NCI-H1417 (cell line): ENCODE measurements at places on chromosomes 6 and 20.
A peak's percentile ranks its signal among the peaks of the same experiment; 100 is the strongest.

GRCh38 chr6:25499615-25500235 lies 152.3 kb upstream of the SCGN start:
- DNase-seq = no peak

DNA sequence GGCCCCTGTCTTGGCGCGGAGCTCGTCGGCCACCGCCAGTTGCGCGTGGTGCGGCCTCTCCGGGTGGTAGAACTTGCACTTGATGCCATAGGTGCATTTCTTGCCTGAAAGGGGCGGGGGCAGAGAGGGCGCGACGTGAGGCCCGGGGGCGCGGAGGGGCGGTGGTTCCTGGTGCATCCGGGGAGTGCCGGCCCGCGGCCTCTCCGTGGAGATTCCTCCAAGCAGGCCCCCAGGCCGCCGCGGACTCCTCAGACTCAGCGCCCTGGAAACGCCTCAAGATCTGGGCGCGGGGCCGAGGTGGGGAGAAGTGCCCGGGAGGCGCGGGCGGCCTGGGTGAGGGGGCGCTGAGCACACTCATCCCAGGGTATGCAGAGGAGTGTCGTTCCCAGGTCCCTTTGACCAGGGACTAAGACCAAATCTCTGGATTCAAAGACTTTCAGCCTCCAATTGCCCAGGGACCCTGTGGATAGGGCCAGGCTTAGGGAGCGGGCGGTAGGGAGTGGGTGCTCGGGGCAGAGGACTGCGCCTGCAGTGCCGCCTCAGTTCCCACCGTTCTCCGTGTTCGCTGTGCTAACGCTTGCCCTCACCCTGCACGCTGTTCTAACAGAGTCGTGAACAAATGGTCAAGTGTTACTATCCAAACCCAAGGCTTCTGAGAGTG lies 33.3 kb downstream of the ZC3H12D start:
- DNase-seq = no peak

DNA sequence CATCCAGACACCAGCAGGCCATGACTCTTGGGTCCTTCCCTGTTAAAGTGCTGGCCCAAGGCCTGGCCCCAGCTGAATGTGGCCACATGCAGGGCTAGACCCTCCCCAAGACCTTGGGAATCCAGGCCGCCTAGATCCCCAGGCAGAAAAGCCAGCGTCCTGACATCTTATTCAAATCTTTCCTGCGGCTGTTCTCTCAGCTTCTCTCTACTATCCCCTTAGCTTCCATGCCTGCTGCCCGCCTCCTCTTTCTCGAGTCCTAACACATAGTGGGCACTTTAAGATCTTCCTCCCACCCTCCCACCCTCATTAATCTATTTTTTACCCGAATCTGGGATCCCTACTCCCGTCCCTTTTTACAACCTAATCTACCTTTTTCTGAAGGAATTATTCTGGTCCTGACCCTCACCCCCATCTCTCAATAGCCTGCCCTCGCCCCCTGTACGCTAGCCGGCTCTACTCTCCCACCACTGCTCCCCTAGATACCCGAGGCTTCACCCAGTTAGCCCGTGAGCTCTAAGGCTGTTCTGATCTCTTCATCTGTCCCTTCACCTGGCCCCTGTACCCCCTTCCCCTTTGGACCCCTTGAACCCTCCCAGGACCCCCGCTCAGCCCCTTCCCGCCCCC lies at the start of gene CCHCR1:
Gene CCHCR1 (minus strand): TSS at position 290 of the 627 bp plus-strand sequence. CDS start 202 bp downstream, at position 88.
- DNase-seq = no peak

- DNase-seq = no peak
Measured at GRCh38 chr6:135191508-135192255, 10.6 kb downstream of the MYB start.

- no peak for DNase-seq
Measured at GRCh38 chr20:50969435-50969834, 10.8 kb downstream of the MOCS3 start.

DNA sequence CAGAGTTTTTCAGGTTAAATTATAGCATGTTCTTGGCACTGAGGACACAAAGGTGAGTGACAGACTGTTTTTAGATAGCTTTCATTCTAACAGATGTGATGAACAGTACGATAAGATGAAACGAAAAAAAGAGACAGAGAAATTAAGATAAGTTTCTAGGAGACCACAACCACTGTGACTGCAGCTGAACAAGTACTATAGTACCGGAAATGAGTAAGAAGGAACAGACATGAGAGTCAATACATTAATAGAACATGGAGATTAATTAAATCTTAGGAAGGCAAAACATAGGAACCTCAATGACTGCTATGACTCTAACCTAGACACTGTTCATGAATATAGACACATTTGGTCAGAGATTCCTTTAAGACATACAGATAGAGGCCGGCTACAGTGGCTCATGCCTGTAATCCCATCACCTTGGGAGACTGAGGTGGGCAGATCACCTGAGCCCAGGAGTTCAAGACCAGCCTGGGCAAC lies 40.2 kb downstream of the HBS1L start:
- DNase-seq = no peak

- no peak for DNase-seq
Measured at GRCh38 chr6:160076009-160076408, 45.6 kb upstream of the SLC22A1 start.

DNA sequence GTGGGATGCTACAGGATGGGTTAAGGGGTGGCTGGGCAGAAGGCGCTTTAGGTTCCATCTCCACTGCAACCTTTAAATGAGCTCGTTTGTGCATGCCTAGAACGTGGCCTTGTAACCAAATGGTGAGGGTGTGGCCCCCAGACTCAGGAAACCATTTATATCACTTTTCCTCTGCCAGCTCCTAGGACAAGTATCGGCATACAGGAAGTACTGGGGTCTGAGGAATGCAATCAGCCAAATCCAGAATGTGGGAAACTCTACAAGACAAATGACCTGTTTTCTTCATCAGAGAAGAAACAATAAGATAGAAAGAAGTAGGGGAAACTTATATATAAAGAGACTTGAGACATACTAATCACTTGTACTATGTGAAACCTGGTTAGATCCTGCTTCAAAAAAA lies 21.2 kb downstream of the AK9 start:
- DNase-seq = no peak

- DNase-seq = peak; percentile 2
Measured at GRCh38 chr6:20117474-20117873, 94.8 kb downstream of the MBOAT1 start.

- no peak for DNase-seq
Measured at GRCh38 chr6:57217270-57217669, 4.8 kb downstream of the RAB23 start.

GRCh38 chr6:39281312-39281980 lies 32.8 kb downstream of the KCNK17 start:
- DNase-seq = no peak

GRCh38 chr6:116278481-116278829 lies 1.3 kb downstream of the TSPYL1 start:
- DNase-seq = no peak

DNA sequence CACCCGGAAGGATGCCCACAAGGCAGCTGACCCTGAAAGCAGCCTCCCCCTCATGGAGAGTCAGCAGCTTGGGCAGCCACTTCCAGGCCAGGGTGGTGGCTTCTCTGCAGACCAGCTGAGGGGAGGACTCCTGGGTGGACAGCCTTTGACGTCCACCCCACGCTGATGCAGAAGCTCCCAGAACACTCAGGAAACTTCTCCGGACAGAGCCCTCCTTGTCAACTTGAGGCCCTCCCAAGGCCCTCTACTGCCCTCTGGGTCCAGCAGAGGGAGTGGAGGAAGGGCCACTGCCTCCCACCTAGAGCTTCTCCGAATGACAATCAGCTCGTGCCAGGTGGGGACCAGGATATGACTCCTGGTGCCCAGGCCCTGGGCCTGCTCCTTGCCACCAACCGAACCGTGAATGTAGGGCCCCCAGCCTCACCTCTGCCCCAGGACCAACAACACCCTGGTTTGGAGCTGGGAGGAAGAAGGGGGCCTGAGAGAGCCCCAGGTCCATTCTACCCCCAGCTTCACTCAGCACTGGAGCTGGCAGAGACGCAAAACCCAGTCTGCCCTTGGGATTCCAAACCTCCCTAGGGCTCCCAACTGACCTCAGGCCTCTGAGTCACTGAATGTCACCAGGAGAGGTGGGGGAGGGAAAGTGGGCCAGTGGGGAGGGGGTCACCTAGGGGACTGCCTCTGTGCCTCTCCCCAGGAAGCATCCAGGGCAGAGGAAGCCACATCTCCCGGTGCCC lies 10.9 kb upstream of the SLC22A7 start:
- no peak for DNase-seq

GRCh38 chr6:4059115-4059777 lies 19.7 kb downstream of the FAM217A start:
- DNase-seq = no peak

DNA sequence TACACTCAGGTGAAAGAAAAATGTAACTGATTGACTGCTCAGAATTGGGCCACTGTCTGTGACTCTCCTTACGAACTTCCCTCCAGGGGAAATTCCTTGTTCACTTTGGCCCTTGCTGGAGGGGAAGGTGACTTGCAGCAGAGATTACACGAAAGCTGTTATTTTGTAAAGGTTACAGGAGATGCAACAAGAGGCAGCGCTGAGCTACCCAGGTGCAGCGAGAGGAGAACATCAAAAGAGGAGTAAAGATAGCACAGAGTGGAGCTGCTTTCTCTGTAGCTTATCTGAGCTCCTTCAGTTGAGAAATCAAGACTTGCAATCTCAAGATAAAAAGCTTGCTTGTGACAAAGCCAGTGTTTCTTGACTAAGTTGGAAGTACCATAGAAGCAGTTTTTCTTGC lies 144.6 kb downstream of the ARHGAP18 start:
- no peak for DNase-seq

DNA sequence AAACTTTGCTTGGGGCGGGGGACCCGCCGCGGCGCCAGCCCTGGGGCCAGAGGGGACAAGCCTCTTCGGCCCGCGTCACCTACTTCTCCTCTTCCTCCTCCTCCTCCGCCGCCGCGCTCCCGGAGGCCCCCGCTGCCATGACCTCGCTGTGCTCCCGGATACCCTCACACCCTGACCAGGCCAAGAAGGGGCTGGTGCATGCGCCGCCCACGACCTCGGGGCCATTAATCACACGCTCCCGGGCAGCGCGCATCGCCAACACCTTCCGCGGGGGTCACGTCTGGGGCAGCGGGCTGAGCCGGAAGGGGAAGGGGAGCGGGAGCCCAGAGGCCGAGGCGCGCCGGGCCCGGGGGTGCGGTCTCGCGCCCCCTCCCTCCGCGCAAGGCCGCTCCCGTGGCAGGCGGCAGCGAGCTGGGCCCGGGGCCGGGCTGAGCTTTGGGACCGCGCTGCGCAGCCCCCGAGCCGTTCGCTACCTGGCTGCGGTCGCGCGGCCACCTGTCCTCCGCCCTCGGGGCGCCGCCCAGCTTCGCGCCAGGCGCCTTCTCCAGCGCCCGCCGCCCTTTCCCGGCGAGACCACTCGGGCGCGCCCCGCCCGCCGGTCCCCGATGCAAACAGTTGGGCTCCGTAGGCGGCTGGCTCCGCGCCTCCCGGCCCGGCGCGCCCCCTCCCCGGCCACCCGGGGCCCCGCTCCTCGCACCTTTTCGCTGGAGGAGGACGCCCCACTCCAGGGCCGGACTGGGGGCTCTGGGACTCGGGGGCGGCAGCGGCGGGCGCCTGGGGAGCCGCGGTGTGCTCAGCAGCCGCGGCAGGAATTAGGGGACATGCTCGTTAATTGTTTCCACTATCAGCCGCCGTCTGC lies 575 bp upstream of the CNR1 start:
- DNase-seq = peak; percentile 73

DNA sequence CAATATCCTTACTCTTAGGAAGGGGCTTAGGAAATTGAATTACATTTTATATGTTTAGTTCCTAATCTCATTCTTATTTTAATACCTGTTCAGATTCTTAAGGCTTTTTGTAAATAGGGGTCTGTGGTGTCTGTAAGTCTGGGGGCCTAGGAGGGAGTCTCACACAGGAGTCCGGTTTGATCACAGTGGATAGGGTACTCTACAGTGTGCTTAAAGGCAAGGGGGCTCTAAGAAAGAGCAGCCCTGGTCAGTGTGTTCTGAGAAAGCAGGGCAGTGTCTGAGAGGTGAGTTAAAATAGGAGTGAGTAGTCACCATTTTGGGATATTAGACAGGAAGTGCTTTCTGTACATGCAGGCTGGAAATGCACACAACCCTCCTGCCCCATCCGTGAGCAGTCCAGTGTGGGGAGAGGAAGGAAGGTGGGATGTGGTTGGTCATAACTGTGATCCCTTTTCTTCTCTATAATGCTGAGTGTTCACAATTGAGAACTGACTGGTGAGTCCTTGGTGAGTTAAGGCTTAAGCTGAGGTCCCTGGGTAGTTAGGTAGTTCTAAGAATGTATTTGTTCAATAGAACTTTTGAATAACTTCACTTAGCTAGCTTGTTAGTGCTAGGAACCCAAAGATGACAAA lies 50.0 kb downstream of the CDKAL1 start:
- DNase-seq = peak; percentile 33

GRCh38 chr6:81938014-81938856 lies 185.8 kb upstream of the TENT5A start:
- DNase-seq = no peak

DNA sequence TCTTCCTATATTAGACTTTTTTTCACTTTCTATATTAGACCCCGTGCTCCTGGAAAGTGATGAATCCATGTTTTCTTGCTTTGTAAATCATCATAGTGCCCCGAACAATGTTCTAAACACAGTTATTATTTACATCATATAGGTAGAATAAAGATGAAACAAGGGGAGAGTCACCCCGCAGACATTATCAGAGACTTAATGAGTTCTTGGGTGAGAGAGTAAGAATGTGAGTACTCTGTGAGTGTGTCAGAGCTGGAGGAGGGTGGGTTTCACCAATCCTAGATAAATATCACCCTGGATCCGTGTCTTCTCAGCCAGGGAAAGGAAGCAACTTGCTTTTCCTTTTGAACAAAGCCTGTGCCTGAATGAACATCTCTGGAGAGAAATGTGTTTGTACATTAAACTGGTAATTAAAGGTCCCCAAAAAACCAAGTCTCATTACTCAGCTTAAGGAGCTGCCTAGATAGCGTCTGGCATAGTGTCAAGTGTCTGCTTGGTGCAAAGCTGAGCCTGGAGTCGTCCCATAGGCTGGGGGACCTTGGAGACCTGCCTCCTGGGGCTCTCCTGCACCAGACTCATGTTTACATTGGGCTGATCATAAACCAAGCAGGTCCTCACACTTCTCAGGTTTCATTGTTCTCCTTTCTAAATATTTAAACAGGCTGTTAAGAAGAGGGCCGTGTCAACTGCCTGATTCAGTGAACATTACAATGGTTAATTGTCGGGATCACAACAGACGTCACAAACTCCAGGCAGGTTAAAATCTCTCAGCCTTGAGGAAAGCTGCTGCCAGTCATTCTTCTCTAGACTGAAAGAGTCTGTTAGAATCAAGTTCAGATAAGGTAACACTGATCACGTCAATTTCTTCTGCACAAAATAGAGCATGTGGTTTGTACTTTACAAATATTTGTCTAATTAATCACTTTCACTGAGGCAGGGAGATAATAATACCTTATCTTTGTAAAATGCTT lies 179.7 kb upstream of the MYLIP start:
- DNase-seq = peak; percentile 96
